Activated CD4-positive, alpha-beta T cell treated with anti-CD3 and anti-CD28 coated beads, Interleukin-2, amount 50 U/mL, for 48 hours (primary cell): ENCODE measurements at places on chromosomes 3 and 15.
A peak's percentile ranks its signal among the peaks of the same experiment; 100 is the strongest.

GRCh38 chr15:97977734-97978133, 17.2 kb downstream of the ARRDC4 start:
- no peak for DNase-seq

DNA sequence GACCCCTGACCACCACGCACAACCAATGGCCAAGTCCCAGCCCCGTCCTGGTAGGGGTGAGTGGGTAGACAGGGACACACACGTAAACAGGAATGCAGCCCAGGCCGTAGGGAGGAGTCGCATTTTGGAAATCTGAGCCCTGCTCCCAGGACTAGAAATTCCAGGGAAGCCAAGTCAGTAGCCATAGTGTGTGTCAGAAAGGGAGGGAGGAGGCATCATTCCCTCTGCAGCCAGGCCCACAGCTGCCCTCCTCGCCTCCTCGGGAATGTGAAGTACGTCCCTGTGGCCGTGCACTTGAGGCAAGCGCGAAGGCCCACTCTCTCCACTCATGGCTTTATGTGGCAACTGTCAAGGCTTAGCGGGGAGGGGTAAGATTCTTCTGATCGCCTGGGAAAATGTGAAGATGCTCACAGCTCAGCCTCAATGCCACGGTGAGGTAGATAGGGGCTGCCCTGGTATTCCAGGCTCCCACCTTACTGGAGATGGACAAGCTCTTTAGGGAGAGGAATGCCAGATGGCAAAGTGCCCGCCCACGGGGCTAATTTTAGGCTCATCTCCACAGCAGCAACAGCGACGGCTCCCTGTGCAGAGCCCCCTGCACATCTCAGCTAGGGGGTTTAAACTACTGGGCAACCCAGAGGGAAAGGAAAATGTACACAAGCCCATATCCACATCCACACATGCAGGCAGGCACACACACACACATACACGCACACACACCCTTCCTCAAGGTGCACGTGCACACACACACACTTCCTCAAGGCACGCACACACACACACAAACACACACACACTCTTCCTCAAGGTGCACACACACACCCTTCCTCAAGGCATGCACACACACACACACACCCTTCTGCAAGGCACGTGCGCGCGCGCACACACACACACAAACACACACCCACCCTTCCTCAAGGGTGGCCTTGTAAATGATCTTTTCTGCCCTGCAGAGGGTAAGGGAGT, 65.5 kb downstream of the ADCY5 start:
- no peak for DNase-seq

- no peak for DNase-seq
Measured at GRCh38 chr15:78159395-78159794, 10.2 kb downstream of the IDH3A start.

GRCh38 chr15:87211547-87211946, 1045.0 kb downstream of the NTRK3 start:
- no peak for DNase-seq

GRCh38 chr3:170534227-170534626, 51.6 kb downstream of the SLC7A14 start:
- DNase-seq = no peak

DNA sequence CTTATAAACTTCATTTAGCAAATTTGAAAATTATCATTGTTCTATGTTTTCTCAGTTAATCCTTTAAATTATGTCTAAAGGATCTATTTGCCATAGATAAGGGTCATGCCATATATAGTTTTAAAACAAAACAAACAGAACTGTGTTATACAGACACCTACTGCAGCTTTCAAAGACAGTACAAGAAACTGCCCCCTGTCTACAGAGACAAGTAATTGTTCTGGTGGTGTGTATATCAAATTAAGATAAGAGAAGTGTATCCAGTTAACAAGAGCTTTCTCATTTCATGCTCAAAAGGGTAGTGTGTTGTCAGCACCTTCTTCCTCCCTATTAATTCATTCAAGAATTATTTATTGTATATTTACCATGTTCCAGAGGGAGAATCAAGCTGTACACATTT, 201.2 kb downstream of the FMN1 start:
- no peak for DNase-seq

GRCh38 chr3:114714237-114714636, 420.4 kb downstream of the TIGIT start:
- DNase-seq = no peak

GRCh38 chr3:171953301-171954022, 85.9 kb upstream of the FNDC3B start:
- no peak for DNase-seq

DNA sequence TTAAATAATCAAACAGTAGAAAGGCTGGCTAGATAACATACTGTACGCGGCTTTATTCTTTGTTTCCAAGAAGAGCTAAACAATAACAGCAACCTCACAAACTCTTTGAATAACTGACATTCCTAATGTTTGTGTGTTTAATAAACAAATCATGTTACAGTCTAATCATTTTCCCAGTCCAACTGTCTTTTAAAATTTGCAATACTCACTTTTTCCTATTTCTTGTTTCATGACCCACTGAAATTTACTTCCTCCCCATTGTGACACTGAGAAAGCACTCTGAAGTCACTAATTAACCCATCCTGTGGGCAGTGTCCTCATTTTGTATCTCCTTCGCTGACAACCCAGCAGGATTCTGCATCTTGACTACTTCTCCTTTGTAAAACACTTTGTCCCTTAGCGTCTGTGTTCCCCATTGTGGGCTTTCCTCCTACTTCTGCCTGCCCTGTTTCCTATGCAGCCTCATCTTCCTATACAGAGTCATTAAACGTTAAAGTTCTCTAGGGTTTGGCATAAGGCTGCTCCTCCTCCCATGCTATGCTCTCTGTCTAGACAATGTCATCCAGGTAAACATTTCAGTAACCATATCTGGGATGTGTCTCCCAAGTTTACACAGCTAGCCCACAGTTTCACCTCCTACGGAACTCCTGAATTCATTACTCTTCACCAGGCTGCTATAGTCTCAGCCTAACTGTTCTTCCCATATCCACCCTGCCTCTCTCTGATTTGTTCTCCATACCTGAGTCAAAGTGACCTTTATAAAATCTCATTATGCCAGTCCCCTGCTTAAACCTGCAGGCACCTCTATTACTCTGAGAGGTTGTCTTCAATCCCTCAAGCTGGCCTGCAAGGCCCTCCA, 148.9 kb downstream of the GREM1 start:
- no peak for DNase-seq

- no peak for DNase-seq
Measured at GRCh38 chr3:81753416-81754027, 7.9 kb downstream of the GBE1 start.

DNA sequence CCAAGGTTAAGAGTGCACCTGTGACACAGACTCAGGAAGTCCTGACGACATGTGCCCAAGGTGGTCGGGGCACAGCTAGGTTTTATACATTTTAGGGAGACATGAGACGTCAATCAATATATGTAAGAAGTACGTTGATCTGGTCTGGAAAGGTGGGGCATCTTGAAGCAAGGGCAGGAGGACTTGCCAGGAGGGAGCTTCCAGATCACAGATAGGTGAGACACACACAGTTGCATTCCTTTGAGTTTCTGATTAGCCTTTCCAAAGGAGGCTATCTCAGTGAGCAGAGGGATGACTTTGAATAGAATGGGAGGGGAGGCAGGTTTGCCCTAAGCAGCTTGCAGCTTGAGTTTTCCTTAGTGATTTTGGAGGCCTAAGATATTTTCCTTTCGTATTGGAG, 257.4 kb downstream of the CGGBP1 start:
- no peak for DNase-seq

- peak; percentile 20 for DNase-seq
Measured at GRCh38 chr3:156643729-156644389, 30.5 kb upstream of the TIPARP start.

DNA sequence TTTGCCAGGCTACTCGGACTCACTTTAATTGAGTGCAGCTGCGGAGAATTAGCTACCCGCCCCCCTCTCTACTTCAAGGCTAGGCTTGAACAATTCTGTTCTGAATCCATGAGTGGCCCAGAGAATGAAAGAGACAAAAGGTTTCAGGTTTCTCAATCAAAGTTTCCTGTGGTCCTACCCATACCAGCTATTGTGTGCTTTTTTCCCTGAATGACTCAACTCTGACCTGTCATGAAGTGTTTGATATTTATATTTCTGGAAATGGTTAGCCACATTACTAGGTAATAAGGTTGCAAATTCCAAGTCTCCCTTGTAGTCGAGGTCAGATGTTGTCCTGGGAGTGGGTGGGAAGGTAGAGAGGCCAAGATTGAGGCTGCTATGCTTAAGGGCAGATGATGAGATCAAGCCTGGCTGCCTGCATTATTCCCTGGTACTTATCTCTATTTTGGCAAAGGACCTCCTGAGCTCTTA, 392.7 kb upstream of the TBL1XR1 start:
- peak; percentile 23 for DNase-seq

DNA sequence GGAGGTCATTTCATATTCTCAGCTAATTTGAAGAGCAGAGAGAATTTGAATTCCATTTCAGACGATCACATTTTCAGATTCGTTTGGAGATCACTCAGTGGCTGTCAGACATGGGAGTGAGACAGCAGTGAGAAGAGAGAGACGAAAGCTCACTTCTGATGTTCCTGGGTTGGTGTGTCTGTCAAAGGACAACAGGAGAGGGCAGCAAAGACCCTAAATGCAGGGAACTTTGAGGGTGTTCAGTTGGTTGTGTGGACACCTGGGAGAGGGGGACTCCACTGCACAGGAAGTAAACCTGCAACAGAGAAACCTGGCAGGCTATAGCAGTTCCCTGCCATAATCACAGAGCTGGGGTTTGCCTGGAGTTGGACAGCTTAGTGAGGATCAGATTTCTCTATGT, 675.1 kb downstream of the SQOR start:
- no peak for DNase-seq

DNA sequence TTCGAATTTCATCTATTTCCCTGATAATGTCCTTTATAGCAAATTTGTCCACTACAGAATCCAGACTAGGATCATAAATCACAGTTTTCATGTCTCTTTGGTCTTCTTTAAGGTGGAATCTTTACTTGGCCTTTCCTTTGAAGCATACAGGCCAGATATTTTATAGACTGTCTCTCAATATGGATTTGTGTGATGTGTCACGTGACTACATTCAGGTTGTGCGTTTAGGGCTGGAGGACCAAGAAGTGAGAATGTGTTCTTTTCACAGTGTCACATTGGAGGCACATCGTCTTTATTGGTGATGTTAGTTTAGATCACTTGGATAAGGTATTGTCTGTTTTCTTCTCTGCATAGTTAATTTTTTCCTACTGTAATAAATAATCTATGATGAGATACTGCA, 232.9 kb downstream of the MEIS2 start:
- DNase-seq = no peak

GRCh38 chr3:181358562-181358961, 353.2 kb upstream of the SOX2 start:
- DNase-seq = no peak

- DNase-seq = no peak
Measured at GRCh38 chr3:32303977-32304881, 65.7 kb downstream of the CMTM8 start.

- DNase-seq = no peak
Measured at GRCh38 chr3:103977417-103977816, 1389.3 kb upstream of the ALCAM start.

DNA sequence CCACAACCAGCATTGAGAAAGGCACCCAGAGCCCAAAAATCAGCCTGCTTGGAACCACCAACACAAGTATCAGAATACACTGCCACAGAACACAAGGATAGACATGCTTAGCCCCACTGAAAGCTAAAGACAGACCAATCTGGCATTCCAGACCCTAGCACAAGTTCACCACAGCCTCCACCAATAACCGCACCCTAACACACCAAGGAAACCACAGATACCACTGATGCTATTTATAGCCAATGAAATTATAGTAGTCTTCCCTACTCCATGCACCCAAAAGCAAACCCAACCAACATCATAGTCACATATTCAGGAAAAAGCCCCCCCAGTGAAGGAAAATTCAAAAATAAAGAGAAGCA, 83.9 kb upstream of the STT3B start:
- no peak for DNase-seq

DNA sequence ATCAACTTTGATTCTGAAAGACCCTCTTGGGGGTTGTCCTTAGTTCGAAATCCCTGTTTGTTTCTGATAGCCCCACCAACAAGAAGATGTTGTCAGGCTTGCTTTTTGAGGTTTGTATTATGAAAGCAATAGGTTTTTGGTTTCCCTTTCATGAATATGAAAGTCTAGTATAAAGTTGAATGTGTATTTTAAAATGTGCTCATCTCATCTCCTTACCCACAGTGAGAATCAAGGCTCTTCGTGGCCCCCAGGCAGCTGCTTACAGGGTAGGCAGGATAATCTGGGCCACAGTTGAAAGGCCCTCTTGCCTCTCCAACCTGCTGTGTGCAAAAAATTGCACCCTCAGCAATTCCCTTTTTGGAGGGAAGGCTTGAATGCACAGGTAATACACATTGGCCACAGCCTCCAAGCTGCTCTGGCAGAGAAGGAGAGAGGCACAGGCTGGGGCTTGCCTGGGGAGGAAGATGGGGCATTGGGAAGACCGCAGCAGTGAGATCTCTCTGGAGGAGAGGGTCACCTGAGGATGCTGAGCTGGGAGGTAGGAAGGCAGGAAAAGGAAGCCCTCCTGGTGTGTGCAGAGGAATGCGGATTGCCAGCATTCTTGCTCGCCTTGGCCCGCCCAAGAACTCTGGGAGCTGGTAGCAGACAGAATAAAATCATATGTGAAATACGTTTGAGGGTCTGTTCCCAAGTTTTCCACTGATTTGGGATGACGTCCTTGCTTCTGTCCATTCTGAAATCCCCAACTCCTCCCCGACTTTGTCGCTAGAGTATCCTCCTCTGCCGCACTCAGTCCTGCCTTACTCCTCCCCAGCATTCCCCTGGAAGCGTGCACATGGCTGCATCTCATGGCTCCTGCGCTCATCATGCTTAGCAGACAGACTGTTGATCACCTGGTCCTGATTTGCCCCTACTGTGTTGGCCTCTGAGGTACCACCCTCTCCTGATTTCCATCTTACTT, 196.4 kb downstream of the RPLP1 start:
- DNase-seq = no peak

DNA sequence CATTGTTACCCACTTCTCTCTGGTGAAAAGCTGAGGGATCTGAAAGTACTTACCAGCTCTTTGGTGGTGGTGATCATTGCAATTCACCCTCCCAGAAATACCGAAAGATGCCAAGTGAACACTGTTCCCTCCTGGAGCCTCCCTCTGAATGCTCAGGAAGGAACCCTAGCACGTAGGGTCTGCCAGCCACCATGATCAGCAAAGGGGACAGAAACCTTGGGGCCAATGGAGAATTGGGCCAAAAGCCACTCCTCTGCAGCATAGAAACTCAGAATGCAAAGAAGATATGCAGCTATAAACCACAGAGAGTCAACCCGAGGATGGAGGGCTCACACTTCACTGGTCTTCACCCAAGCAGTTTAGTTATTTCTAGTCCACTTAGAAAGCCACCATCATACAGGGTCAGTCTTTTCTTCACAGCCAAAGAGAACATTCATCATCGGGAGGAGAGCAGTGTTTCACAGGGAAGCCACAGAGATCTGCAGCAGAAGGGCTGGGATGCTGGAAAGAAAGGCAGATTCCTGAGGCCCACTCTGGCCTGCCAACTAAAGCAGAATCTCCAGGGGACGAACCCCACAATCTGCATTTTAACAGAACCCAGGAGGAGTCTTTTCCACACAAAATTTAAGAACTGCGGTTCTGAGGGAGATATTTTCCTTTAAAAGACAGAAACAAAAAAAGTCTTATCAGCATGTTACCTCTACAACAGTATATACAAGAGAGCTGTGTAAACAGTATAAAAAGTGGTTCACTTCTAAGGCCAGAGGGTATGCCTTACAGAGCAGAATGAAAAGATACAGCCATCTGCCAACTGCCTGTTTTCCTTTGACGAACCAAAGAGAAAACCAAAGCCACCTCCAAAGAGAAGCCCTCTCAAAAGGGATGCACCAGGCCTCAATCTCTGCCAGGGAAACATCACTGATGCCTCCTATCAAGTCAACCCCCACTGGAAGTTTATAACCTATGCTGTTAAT, 11.3 kb downstream of the TBC1D2B start:
- DNase-seq = no peak
